HS-27A (cell line): ENCODE measurements at places on chromosomes 7 and 10.

DNA sequence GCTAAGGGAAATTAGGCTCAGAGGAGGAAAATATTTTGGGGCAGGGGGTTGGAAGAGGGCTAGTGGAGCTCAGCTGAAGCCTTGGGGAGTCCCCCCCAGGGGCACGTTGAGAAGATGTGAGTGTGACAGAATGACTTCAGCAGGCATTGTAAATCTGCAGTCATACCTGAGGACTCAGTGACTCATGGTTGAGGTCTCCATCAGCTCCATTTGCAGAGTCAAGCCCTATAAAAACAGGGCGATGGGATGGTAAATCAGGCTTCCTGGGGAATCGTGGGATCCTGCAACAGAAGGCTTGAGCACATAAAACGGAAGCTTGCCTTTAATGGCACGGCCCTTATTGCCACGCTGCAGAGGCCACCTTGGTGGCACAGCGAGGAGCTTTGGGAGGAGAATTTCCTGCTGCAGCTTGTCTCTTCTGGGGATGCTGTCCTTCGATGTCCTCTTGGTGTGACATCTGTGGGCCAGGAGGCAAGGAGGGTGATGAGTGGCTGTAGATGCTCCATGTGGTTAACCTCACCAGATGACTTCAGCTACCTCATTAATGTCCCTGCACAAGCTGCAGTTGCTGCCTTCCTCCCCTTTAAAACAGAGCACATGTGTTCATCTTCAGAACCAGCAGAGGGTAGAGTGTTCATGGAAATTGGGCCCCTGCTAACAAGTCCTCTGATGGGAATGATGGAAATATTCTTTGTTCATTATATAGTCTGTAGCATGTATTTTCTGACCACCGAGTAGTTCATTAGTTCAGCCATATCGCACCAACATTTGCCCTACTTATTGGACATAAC is 285.9 kb downstream of the LRMDA start:
- DNase-seq = no peak

- DNase-seq = no peak
Measured at GRCh38 chr10:44960482-44961229, 1.1 kb downstream of the RASSF4 start.

DNA sequence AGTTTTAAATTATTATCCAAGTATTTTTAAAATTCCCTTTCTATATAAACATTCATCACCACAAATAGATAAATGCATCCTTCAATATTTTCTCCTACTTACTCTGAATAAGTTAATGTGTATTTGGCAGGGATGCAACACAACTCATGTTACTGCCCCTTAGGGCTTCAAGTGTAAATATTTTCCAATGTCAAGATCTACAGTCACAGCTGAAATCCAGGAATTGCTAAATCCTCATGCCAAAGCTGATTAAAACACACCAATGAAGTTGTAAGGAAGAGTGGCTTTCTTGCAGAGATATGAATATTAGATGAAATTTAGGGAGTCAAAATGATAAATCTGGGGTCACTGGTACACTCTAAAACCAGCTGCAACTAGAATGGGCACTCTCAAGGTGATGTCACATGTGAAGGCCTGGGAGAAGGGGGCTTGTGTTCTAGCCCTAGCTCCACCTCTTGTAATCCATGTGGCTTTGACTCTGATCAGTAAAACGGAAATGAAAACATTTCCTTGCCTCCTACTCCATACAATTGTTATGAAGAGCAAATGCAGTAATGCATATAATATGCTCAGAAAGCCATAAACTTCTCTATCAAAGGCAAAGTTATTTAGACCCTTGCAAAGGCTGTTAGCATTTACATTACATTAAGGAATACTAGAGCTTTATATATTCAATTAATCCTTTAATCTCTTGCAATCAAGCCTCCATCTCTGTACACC is 228.1 kb upstream of the NFE2L3 start:
- DNase-seq = no peak

DNA sequence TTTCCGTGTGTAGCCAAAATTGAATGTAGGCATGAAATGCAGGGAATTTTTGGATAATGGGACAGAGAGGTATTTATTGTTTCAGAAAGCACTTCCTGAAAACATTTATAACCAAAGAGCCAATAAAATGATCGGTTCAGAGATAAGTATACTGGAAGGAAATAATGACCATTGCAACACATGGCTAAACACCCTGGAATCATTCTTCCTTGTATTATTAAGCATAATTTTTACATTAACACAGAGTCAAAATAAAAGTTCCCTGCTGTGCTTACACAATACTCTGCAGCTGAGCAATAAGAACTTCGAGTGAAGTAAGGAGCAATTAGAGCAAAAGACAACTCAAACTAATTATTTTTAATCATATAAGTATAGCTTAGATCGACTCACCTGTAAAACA is 648.3 kb downstream of the TNS3 start:
- DNase-seq = no peak

GRCh38 chr7:46059308-46060020 is 138.4 kb upstream of the IGFBP3 start:
- no peak for DNase-seq

DNA sequence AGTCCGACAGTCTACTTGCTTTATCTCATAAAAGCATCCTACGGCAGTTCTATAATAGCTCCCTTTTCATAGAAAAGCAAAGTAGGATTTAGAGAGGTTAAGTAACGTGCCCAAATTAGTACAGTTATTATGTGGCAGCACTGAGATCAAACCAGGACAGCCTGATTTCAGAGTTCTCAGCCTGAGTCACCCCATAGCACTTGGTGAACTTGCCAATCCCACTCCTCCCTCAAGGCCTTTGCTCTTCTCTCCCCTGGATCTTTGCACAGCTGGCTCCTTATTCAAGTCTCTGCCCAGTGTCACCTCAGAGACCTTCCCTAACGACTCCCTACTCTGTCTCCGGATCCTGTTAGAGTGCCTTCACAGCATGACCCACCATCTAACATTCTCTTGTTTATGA is 438.0 kb upstream of the NFE2L3 start:
- DNase-seq = no peak

- DNase-seq = no peak
Measured at GRCh38 chr10:96992721-96993120, 160.6 kb downstream of the LCOR start.

DNA sequence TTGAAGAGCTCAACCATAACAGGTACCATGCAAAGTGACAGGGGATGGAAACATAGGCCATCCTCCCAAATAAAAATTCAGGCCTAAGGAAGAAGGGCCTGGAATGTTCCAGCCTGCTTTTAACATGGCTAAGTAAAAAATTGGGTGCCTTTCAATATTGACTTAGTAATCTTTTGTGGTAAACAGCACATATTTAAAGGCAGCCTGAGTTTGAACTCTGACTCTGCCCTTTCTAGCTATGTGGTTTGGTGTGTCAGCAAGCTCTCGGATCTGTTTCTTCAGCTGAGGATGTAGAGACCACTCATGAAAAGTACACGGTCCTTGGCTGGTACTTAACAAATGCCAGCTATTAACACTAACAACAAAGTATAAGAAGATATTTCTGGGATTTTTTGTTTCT is 191.8 kb upstream of the CDCA7L start:
- DNase-seq = peak; percentile 26

- DNase-seq = no peak
Measured at GRCh38 chr7:55367283-55367840, 2.2 kb downstream of the LANCL2 start.

DNA sequence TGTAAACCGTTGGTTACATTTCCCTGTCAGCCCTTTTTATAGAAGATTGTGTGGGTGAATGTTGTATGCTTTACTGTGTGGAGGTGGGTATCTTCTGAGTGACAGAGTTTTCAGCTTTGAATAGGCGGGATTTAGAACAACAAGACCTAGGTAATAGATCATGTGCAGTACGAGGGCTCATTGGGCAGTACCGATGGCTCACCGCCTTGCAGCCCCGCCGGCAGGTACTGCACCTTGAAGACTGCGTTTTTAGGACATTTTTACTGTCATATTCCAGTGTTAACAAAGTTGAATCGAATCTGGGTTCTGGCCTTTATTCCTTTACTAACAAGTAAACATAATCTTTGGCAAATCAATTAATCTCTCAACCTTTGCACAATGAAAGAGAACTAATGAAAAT is 55.9 kb upstream of the NCF1 start:
- DNase-seq = no peak

- DNase-seq = no peak
Measured at GRCh38 chr10:73655990-73656298, at the start of gene SYNPO2L. Gene SYNPO2L, minus strand, starts transcription at chr10:73656029. Its CDS starts 107 bp downstream, at chr10:73655922.

- no peak for DNase-seq
Measured at GRCh38 chr10:6328699-6329423, 126.1 kb downstream of the PFKFB3 start.

- no peak for DNase-seq
Measured at GRCh38 chr7:2893411-2893861, 49.3 kb upstream of the GNA12 start.

GRCh38 chr7:19020711-19021110 is 96.7 kb downstream of the TWIST1 start:
- DNase-seq = no peak

GRCh38 chr7:139421123-139421522 is 61.4 kb downstream of the LUC7L2 start:
- DNase-seq = no peak

DNA sequence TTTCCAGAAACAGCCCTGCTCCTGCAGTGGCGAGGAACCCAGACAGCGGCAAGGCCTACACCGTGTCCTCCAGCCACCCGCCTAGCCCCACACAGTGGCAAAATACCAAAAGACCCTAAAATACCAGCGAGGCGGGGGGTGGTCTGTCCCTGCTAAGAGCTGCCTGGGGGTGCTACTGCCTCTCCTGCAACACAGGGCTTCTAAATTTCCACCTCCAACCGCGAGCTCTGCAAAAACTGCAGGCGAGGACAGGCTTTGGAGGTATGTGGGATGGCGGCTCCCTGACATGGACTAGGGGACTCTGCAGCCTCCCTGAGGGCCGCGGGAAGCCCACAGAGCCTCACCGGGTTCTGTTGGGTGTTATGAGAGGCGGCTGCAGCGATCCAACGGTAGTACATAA is 122.3 kb downstream of the WDR37 start:
- no peak for DNase-seq

DNA sequence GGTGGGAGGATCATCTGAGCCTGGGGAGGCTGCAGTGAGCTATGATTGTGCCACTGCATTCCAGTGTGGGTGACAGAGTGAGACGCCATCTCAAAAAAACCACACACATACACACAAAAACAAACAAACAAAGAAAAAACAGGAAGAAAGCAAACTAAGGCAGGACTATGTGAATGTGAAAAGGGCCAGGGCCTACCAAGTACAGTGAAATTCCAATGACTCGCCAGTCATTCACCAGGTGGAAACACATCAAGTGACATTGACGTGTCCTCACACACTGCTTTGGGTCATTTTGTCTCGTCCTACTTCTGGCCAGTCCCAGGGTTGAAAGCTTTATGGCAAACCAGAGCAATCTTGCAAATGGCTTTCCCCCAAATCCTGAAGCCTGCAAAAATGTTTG is 79.9 kb downstream of the HIP1 start:
- no peak for DNase-seq

GRCh38 chr7:36546331-36546730 is 156.7 kb downstream of the ANLN start:
- no peak for DNase-seq

DNA sequence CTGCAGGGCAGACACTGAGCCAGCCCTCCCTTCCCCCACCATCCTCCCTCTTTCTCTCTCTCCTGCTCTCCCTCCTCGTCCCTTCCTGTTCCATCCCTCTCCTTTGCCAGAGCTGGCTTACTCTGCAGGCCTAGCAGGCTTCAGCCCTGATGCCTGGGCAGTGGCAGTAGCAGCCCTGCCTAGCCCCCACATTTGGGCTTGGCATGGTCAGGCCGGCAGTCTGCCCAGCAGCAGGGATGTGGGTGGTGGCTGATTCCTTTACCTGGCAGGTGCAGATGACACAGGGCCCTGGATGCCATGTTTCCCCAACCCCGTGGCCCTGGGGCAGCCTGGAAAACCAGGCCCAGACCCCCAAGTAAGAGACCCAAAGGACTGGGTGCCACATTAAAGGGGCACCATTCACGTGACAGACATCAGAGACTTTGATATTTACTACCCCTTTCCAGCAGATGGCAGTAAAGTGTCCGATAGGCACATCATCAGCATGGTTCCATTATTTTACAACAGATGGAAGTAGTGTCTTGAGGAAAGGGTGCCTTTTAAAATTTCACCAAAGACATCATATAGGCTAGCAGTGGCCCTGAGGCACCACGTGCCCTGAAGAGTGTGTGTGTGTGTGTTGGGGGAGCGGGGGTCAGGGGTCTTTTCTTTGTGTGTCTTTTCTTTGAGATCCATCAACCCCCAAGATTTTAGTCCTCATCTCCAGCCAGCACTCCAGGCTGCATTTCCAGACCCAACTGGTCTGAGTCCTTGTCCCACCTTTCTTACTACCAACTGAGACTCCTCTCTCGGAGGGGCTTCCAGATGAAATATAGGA is 5.9 kb downstream of the KCP start:
- DNase-seq = no peak

- no peak for DNase-seq
Measured at GRCh38 chr10:99393036-99393435, 37.4 kb downstream of the GOT1 start.

DNA sequence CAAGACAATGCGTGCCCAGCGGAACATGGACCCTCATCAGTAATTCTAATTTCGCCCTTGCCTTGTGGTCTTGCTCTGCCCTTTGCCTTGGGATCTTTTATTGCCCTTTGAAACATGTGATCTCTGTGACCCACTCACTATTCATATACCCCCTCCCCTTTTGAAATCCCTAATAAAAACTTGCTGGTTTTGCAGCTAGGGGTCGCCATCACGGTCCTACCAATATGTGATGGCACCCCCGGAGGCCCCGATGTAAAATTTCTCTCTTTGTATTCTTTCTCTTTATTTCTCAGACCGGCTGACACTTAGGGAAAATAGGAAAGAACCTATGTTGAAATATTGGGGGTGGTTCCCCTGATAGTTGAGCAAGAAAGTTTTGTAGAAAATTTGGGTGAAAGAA is 242.7 kb downstream of the CDK14 start:
- no peak for DNase-seq

DNA sequence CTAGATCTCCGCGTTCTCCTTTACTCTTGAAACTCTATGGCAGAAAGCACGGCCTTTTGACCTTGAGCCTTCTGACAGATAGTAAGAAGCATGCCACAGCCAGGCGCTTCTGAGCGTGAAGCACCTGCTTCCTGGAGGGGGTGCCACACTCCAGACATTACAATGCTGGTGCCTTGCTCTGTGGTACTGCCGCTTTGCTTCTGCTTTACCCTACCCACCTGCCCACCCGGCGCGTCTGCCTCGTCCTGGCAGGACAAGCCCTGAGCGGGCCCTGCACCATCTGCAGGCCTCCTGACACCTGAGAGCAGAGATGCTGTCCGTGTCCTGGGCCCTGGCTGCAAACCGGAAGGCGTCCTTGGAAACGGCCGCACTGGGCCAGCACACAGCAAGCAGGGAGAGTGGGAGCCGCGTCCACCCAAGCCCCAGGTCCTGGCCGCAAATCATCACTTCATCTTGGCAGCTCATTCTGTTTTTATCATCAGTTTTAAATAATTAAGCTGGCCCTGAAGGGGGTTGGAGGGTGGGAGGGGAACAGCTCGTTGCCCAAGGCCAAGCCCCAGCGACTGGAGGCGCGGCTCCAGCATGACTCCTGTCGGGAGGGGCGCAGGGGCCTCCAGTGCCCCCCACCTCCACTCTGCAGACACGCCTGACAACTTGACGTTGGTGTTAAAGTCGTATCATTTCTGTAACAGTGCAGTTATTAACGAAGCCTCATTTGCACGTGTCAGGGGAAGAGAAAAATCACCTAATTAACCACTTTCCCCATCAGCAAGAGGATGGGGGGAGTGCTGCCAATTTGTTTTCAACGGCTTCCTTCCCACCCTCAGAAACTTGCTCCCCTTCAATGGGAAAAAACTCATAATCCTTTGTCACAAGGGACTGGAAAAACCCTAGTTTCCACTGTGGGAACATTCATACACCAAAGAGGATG is 132.2 kb downstream of the MAD1L1 start:
- DNase-seq = no peak

GRCh38 chr7:85673876-85674275 is 487.0 kb upstream of the SEMA3D start:
- no peak for DNase-seq
